ENCODE measurements at places on chromosomes 4 and X.
A peak's percentile ranks its signal among the peaks of the same experiment; 100 is the strongest.

- no peak for DNase-seq
These were observed 106.0 kb upstream of the SLC4A4 start for GRCh38 chr4:71232846-71233245.

- peak; percentile 3 for DNase-seq
These were observed 361.1 kb downstream of the MID1IP1 start for GRCh38 chrX:39162322-39162735.

GRCh38 chr4:5558502-5558901, 149.9 kb downstream of the EVC2 start:
- DNase-seq, result no peak

- no peak for DNase-seq
These were observed 206.8 kb downstream of the TEX13A start for GRCh38 chrX:105013719-105014118.

GRCh38 chrX:152635941-152636340, 1.8 kb upstream of the GABRQ start:
- DNase-seq, result no peak

GRCh38 chrX:24487571-24487970, 22.5 kb downstream of the PDK3 start:
- DNase-seq, result no peak

DNA sequence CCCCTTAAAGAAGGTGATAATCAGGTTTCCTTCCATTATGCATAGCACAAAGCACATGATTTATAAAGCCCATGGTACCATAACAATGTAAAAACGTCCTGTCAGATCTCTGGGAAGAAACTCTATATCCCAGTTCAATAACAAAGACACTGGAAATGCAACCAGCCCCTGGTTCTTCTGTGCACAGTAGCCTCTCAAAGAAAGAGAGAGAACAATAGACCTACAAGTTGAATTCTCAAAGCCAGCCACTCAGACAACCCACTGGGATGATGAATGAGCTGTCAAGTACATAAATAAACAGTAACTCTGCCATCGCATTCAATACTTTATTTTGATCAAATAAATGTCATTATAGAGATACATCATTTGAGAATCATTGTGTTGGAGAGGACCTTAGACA, 400.1 kb upstream of the CPEB2 start:
- no peak for DNase-seq

DNA sequence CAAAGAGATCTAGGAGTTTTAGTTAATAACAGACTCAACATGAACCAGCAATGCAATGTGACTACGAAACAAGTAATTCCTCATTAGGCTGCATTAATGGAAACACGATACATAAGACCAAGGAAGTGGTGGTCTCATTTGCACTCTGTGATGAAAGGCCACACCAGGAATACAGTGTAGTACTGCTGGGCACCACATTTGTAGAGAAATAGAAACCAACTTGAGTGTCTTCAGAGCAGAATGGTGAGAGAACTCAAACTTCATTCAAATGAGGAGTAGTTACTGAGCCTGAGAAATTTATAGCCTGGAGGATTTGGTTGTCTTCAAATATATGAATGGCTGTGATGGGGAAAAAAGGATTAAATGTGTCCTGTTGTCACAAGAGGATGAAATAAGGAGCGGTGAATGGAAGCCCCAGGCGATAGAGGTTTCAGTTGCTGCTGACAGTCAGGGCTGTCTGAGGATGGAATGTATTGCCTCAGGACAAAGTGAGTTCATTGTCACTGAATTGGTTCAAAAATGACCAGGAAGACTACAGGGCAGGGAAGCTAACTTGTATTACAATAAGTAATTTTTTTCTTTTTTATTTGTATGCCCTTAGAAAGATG, 50.9 kb downstream of the NFKB1 start:
- no peak for DNase-seq

DNA sequence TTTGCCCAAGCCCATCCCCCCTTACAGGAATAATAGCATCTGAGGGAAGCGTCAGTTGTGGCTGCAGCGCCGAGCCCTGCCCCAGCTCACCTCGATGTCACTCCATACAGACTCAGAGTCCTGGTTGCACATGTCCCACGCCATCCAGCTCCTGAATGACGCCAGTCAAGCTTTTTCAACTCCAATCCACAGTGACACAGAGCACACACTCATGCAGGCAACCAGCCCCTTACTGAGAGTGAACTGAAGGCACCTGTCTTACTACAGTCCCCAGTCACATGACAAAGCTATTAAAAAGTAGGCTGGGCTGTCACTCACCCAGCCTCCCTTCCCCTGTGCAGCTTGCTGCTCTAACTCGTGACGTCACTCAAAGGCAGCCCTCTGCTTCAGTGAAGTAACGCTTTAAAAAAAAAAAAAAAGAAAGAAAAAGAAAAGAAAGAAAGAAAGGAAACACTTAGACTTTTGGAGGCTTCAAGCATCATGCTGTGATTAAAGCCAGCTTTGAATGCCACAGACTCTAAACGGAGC, at the start of gene PPARGC1A:
Gene PPARGC1A (minus strand): TSS at position 234 of the 528 bp plus-strand sequence. CDS start 90 bp downstream, at position 144.
- no peak for DNase-seq

DNA sequence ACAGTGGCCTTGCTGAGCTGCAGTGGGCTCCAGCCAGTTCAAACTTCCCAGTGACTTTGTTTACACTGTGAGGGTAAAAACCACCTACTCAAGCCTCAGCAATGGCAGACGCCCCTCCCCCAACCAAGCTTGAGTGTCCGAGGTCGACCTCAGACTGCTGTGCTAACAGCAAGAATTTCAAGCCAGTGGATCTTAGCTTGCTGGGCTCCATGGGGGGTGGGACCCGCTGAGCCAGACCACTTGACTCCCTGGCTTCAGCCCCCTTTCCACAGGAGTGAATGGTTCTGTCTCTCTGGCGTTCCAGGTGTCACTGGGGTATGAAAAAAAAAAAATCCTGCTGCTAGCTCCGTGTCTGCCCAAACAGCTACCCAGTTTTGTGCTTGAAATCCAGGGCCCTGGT, 168.9 kb upstream of the INTU start:
- no peak for DNase-seq

- no peak for DNase-seq
These were observed 225.8 kb upstream of the TEX13C start for GRCh38 chrX:125093852-125094251.

GRCh38 chrX:128396601-128397000, 344.4 kb upstream of the ACTRT1 start:
- no peak for DNase-seq

Data from activated naive CD4-positive, alpha-beta T cell (primary cell).